ENCODE measurements at places on chromosomes 4 and X.

DNA sequence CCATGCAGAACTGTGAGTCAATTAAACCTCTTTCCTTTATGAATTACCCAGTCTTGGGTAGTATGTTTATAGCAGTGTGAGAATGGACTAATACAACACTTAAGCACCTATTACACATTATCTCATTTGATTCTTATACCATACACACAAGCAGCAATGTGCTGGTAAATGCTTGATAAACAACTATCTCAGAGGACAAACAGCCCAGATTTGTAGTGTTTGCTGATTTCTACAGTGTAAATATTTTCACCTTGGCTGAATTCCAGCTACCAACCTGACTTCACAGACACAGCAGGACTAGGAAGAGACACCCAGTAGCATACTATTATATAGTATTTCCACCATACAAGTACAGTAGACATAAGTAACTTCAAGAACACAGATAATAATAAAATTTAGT lies 406.5 kb upstream of the CNKSR2 start:
- DNase-seq = no peak

DNA sequence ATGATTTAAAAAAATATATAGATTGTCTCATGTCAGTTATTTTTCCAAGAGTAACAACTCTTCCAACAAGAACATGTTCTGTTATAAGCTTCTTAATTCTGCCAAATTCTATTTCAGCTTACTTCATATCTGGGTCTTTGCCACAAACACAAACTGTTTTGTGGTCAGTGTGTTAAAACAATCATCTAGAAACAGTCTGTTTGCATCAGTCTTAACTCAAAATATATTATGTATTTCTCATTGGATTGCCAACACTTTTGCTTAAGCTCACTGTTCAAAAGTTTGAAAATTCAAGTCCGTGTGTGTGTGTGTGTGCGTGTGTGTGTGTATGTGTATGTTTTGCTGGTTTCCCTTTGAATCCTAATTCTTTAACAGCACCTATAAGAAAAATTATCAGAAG lies 752.3 kb upstream of the NDST4 start:
- DNase-seq = no peak

DNA sequence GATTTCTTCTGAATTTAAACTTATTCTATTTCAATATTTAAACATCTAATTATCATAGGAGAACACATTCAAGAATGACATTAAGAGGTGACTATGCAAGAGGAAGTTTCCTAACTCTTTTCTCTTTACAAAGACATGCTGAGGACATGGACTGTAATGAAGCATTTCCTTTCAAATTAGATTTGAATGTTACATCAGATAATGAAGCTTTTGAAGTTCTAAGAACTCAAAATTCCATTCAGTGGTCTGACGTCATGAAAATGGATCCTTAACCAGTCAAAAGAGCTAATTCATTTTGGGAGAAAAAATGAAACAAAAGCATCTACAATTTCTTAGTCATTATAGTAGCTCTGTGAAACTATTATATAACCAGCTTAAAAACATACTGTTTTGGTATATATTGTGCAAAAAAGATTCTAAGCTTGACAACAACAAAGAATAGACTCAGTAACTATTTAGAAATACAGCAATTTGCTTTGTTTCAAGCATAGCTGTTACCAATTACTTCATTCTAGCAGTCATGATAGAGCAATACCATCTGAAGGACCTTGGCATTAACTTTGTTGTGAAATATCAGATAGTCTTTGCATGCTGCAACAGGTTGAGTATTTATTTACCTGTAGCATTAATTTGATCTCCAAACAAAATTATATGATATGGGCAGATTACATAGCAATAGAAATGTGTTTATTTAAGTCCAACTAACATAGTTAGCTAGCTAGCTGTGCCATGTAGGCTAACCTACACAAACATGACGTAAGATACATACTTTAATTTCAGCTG lies 13.7 kb upstream of the DTHD1 start:
- DNase-seq = no peak

GRCh38 chr4:154310578-154310977 lies 181.0 kb downstream of the DCHS2 start:
- no peak for DNase-seq

DNA sequence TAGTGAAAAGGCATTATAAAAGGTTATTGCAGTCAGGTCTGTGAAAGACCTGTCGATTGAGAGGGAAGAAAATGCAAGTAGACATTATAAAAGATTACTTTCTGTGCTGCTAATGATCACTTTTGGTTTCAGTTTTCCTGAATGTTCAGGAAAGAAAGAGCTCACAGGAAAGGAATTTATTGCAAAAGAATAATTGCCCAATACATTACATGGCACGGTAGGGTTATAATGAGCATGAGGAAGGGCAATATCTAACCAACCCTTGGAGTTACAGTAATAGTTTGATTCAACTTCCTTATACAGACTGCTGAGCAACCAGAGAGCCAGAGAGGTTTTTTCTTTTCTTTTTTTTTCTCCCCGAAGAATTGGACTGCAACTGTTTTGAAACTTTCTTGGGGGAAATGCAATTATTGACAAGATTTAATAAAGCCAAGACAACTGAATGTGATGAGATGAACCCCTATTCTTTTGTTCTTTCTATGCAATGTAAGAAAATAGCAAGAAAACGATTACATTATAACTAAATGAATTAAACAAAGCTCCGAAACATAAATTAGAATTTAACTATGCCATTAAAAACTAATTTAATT lies 247.0 kb downstream of the C4orf33 start:
- no peak for DNase-seq

- DNase-seq = peak; percentile 31
Measured at GRCh38 chr4:152735396-152735859, 44.1 kb downstream of the TIGD4 start.

GRCh38 chrX:22534643-22535042 lies 261.9 kb downstream of the CBLL2 start:
- DNase-seq = no peak

GRCh38 chrX:104568304-104568915 lies 2.4 kb downstream of the IL1RAPL2 start:
- no peak for DNase-seq

GRCh38 chr4:156906325-156906724 lies 65.3 kb downstream of the PDGFC start:
- no peak for DNase-seq

- DNase-seq = no peak
Measured at GRCh38 chrX:40418146-40418812, 162.5 kb upstream of the ATP6AP2 start.
